Stimulated activated CD4-positive, alpha-beta T cell treated with anti-CD3 and anti-CD28 coated beads, Interleukin-2, amount 100 ng/mL, for 4 hours (primary cell): ENCODE measurements at places on chromosomes 2 and 18.

GRCh38 chr2:159476329-159476728, 140.0 kb downstream of the BAZ2B start:
- DNase-seq = no peak

- no peak for DNase-seq
Measured at GRCh38 chr2:211175956-211176355, 619.6 kb downstream of the CPS1 start.

DNA sequence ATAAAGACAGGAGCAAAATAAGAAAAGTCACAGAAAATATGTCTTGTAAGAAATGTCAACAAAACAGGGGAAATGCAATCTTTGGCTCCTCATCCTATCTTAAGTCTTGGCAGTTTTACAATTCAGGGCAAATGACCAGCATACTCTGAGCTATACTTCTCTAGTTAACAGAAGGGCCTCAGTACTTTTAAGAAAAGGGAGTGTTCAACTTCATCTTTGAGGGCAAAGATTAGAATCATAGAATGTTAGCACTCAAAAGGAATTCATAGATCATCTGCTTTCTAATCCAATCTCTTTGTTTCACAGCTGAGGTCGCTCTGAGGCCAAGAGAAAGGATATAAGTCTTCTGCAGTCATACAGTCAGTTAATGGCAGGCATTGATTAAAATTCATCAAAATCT, 174.0 kb upstream of the NT5C1B start:
- DNase-seq = no peak

- no peak for DNase-seq
Measured at GRCh38 chr2:71849111-71849510, 298.6 kb downstream of the CYP26B1 start.

GRCh38 chr2:163794635-163795034, 58.8 kb upstream of the FIGN start:
- DNase-seq = no peak

- DNase-seq = no peak
Measured at GRCh38 chr18:57015451-57015850, 131.4 kb upstream of the BOD1L2 start.

DNA sequence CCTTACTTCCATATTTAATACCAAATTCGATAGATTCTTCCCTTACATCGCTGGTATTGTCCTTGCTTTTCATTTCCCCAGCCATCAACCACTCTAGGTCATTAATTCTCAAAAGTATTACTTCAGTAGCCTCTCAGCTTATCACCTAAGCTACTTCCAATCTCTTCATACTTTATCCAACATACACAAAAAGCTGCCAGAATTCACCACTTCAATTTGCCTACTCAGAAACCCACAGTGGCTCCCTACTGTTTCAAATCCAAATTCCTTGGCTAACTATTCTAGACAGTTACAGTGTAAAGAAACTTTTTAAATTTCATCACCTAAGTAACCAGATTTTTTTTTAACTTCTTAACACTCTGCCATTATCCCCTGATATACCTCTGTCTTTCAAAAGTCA, 4.7 kb downstream of the SLC25A12 start:
- DNase-seq = no peak

DNA sequence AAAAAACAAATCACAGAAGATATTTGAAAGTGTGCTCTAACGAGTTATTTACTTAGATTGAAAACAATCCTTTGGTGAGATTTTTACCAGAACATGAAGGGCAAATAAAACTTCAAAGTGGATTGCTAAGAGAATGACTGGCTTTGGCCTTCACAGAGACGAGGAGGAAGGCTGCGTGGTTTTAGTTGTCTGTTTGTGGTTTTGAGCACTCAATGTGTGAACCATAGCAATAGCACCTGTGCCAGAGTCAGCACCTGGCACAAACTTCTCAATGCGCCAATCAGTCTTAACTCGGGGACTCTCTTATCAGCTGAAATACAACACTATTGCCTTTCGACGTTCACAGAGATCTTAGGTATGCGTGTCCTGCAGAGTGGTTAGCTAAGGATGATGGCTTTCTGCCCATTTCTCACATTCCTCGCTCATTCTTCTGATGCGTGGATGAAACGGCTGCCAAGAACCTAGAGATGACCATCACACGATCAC, 70.0 kb downstream of the MBP start:
- peak; percentile 54 for DNase-seq

DNA sequence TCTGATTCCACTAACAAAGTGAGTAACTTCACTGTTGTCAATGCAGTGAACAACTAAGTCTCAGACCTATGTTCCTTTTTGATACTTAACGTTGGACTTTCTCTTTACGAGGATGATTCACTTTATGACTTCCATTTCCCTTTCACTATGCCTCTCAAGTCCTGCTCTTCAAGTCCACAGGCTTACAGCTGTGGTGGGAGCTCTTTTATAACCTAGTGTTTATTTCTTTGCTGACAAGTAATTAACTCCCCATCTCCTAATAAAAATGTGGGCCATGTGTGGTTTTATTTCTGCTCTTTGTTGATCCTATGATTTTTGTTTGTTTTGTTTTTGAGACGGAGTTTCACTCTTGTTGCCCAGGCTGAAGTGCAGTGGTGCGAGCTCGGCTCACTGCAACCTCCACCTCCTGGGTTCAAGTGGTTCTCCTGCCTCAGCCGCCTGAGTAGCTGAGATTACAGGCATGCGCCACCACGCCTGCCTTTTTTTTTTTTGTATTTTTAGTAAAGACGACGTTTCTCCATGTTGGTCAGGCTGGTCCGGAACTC, 142.1 kb downstream of the USP34 start:
- no peak for DNase-seq

DNA sequence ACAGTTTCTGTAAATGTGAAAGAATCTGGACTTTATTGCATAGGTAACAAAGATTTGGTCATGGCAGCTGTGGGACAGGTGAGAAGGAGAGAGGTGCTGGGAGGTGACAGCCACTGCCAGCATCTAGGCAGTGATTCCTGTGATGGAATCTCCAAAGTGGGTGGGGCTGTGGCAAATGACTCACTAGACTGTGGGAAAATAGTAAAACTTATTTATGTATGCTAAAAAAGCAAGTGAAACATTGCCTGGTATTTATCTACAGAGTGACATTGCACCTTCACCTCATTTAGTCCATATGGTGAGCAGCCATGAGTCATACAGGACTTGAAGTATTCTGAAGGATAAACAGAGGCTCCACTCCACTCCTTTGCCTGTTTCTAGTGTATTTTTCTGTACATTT, 145.3 kb upstream of the MEX3C start:
- DNase-seq = no peak

- no peak for DNase-seq
Measured at GRCh38 chr2:120995656-120996190, 260.1 kb downstream of the GLI2 start.

DNA sequence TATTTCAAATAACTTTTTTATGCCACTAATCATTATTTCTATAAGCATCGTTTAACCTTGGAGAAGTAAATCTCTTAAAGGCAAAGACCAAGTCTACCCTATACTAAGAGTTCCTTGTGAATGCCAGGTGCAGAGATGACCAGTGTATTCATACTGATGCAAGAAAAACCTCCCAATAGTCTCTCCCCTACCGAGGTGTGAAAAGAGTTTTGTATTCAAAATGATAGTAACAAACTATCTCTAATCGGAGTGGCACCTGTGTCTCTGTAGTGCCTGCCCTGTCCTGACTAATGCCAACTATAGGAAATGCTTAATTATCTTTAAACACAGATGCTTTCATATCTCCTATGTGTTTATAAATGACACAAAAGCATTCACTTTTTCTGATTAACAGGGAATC, 798.5 kb downstream of the TRIB2 start:
- no peak for DNase-seq

DNA sequence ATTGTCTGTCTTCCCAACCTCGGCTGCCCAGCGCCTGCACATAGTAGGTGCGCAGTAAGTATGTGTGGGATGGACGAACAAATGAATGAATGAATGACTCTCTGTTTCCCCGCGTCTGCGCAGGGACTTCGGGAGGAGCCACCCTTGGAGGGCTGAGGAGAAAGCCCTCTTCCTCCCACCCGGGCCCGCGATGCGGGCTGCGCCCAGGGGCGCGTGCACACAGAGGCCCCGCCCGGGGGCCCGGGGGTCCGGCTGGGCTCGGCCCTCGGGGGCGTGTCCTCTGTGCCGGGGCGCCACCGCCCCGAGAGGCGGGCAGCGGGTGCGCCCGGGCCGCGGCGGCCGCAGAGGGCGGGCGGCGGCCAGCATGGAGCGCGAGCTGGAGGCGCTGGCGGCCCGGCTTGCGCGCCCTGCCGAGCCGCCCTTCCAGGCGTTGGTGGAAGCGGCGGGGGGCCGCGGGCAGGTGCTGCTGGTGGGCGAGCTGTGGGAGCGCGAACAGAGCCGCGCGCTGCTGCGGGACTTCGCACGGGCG, at the start of gene C2orf72:
TSS of gene C2orf72 (plus strand) at position 322 of the 529 bp plus-strand sequence. CDS start at position 365, 43 bp downstream.
- no peak for DNase-seq

GRCh38 chr2:102848366-102848839, 86.6 kb downstream of the TMEM182 start:
- no peak for DNase-seq

DNA sequence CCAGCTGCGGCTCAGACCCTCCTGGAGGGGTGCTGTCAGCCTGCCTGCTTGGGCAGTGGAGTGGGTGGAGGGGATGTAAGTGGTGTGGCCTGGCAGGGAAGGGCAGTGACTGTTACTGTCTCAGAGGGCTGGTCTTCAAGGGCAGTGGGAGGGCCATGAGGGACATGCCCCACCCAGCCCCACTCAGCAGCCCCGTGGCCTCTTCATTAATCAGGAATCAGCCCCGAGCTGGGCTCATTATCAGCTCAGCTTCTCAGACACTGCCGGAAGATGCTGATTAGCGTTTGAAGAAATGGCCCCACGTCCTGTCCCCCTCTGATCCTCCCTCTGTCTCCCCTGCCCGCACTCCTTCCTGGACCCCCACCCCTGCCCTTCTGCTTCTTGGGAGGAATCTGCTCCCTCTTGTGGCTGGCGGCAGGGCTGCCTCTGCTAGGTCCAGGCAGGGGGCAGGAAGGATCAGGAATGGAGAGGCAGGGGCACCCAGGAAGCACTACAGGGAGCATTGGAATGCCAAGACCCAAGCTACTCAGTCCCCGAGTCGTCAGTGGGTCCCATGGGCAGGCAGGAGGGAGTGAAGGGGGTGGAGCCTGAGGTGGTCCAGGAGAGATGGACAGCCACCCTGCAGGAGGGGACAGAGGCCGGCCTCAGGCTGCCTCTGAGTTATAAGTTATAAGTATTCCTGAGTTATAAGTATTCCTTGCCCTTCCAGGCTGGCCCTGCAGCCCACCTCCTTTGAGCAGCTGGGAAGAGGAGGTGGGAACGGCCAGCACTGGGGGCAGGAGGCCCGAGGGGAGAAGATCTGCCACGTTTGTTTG, 7.0 kb downstream of the ASIC4 start:
- no peak for DNase-seq

GRCh38 chr2:217220228-217221013, 360.6 kb upstream of the TNP1 start:
- no peak for DNase-seq

DNA sequence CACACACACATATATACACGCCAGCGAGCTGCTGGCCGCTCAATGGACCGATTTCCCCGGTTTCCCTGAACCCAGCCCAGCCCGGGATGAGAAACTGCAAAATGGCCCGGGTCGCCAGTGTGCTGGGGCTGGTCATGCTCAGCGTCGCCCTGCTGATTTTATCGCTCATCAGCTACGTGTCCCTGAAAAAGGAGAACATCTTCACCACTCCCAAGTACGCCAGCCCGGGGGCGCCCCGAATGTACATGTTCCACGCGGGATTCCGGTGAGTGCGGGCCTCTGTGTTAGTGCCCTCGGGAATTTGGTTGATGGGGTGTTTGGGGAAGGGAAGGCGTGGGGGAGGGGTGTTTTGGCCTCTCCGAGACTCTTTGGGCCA, 392 bp downstream of the ST8SIA3 start:
- no peak for DNase-seq

- no peak for DNase-seq
Measured at GRCh38 chr18:13712400-13713131, 13.8 kb downstream of the FAM210A start.

DNA sequence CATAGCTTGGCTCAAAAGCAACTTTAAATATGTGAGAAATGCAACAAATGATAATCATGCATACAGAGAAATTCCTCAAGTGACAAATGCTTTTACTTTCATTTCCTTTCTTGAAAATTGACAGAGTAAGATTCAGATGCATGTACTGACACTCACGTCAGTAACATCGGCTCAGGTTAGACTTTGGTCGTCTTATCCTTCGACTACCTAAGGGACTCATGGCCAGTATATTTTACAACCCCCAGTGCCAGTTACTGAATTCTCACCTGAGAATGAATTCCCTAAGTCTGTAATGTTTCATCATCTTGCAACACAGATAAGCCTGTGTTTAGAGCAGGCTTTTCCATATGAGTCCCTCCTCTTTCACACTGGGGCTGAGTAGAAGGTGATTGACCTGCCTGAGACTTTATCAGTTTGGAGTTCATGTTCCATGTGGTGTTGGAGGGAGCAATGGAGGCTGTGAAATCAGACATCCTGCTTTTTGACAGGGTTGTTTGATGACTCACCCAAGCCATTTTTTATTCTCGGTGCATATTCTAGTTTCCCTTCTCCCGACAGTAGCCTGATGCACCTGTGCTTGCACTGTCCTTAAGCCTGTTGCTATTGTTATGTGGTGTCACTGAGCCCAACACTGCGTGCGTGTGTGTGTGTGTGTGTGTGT, 30.5 kb upstream of the ATP8B1 start:
- DNase-seq = no peak

DNA sequence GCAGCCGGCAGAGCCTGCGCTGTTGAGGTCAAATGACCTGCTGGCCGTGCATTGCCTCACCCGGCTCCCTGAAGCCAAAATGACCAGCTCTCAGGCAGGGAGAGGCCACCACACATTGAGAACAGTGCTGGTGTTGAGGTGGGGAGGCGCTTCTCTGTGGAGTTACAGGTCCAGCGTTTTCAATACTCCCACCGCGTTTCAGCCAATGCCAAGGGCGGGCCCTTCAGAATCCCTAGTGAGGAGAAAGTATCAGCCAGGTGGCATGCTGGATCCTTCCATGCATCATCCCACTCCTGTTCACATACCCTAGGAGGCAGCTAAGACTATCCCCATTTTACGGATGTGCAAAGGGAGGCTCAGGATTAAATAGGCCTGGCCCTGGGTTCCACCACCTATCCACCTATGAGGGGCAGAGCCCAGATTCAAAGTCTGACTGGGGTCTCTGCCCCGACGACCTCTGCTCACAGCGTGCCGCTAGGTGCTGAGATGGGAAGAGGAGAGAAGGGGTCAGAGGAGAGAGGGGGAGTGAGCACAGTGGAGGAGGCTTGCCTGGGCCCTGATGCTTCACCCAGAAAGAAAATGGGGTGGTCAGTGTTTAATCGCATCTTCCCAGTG, 137.6 kb upstream of the ID2 start:
- DNase-seq = no peak

DNA sequence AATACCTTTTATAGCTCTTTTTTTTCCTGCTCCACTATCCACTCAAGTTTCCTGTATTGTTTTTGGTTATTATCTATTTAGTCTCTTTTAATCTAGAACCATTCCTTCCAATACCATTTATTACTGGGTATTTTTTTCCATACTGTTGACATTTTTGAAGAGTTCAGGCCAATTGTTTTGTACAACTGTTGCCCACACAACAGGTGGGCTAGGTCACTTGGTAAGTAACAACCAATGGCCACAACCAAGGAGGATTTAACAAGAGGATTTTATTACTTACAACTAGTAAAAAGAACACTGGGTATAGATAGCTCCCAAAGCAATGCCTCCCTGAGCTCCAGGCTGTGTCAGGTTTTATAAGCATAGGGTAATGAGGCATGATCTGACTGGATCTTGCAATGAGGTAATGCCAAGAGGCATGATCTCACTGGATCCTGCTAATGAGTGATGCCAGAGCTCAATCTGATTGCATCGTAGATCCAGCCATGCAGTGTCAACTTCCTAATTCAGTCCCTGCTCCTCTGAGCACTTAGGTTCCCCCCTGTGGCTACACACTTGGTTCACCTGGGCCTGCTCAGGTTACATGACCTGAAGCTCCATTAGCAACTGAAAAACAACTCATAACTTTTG, 7.1 kb upstream of the CEP68 start:
- DNase-seq = no peak
